Memory B cell (primary cell): ENCODE measurements at places on chromosomes 5 and 9.

DNA sequence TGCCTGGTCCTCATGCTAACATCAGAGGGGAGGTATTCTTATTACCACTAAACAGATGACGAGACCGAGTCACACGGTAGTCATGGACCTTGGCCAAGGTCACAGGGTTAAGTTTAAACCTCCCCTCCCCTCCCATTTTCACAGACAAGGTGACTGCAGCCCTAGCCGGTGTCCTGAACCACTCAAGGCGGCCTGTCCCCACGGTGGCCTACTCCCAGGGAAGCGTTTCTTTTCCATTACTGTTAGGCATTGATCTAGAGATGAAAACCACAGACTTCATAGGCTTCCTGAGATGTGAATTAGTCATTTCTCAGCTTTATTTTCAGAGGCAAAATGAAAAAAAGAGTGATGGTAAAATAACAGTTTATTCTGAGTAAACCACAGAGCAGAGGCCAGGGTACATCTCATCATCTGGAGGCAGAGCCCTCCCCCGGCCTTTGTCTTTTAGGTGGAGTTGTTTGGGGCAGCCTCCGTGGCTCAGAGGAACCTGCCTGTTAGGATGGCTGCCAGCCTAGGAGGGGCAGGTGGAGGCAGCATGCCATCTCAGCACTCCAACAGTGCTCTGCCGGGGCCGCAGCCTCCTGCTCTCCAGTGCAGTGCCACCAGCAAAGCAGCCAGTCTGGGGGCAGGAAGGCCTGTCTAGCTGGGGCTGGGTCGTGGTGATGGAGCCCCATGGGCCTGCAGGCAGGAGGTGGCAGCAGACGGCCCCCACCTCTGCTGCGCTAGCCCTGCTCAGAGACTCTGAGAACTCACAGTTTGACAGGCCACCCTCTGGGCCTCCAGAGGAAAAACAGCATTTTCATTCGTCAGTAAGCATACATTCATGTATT, 71.2 kb downstream of the RAPGEF1 start:
- H3K36me3 ChIP-seq, result peaks cover 13% of the 10 kb centered on the region
- no peaks in the 10 kb centered on the region for H3K27me3 ChIP-seq
- DNase-seq, result no peak
- peaks cover 79% of the 10 kb centered on the region for H3K4me1 ChIP-seq

DNA sequence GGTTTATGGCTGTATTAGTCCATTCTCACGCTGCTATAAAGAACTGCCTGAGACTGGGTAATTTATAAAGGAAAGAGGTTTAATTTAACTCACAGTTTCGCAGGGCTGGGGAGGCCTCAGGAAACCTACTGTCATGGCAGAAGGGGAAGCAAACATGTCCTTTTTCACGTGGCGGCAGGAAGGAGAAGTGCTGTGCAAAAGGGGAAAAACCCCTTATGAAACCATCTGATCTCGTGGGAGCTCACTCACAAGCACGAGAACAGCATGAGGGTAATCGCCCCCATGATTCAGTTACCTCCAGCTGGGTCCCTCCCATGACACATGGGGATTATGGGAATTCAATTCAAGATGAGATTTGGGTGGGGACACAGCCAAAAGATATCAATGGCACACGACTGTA, 13.9 kb downstream of the LRRC70 start:
- peak overlapping the region; percentile 73 for H3K27ac ChIP-seq
- DNase-seq, result no peak
- peaks cover 7% of the 10 kb centered on the region for H3K4me1 ChIP-seq
- H3K36me3 ChIP-seq, result peaks cover 39% of the 10 kb centered on the region
- no peak overlapping the region for H3K4me3 ChIP-seq

DNA sequence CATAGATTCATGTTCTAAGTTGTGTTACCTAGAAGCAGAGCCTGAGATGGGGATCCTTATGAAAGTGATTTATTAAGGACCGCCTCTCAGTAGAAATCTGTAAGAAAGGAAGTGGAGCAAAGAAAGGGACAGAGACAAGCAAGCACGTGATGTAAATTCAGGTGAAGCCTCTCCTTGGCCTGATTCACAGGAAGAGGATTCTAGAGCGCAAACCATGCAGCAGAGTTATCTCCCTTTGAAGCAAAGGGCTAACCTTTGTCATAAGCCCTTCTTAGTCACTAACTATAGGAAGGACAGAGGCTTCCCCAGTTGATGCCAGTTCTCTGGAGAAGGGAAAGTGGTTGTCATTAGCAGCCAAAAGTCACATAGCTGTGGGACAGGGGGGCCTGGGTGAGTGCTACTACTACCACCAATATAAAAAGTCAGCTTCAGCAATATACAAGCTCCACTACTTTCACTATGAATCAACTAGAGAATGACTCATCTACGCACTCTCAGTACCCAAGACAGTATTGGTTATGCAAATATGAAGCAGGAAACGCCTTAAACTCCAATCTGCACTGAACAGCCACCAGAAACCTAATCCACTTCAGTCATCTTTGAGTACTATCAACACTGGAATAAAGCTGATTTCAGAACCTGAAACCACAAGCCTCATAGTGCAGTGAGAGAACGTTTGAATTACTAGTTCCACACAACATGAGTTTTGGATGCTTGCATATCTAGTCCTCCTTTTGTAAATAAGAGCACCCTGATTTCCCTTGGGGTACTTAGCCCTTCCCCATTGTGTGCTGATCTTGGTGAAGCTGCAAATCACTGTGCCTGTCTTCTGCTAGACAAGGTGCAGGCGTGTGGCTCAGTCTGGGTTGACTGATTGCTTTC, 162.7 kb downstream of the ZNF608 start:
- peaks cover 20% of the 10 kb centered on the region for H3K4me1 ChIP-seq
- no peaks in the 10 kb centered on the region for H3K27me3 ChIP-seq
- peak overlapping the region; percentile 70 for H3K4me3 ChIP-seq

- H3K36me3 ChIP-seq, result no peaks in the 10 kb centered on the region
- H3K27ac ChIP-seq, result no peak overlapping the region
- no peaks in the 10 kb centered on the region for H3K27me3 ChIP-seq
- no peak for DNase-seq
Observed at GRCh38 chr9:5513966-5514616, 3.8 kb downstream of the PDCD1LG2 start.

DNA sequence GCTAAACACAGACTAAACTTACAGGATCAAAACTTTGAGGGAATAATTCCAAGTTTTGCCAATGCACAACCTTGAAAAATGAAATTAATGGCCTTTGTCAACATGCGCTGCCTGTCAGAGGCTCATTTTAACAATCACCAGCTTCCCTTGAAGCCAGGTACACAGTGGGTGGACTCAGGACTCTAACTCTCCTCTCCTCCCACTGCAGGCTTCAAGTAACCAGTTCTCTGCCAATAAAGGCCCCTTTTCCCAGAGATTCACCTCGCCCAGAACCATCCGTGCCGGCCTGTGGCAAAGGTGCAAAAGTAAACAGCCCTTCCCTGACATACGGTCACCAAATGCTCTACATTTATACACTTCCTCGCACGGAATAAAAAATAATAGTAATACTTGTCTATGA, 18.4 kb upstream of the FBP2 start:
- H3K27ac ChIP-seq, result no peak overlapping the region
- peaks cover 3% of the 10 kb centered on the region for H3K27me3 ChIP-seq
- H3K4me3 ChIP-seq, result no peak overlapping the region
- no peak for DNase-seq
- peaks cover 2% of the 10 kb centered on the region for H3K36me3 ChIP-seq

DNA sequence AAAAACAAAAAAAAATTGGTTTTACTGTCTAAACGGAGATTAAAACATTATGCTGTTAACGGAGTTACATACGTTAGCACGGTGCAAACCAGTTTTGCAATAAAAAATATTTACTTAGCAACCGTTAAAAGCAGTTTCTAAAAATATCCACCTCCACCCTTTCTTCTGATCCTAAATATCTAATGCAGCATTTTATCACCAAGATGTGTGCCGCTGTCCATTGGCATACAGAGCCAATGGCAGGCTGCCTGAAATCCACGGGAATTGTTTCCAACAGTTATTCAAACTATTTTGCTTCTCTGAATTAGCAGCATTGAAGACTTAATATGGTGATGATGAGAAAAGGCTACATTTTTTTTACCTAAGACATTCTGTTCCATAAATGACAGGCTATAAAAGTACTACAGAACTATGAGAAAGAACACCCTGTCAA, 61.6 kb downstream of the CSNK1A1 start:
- no peak overlapping the region for H3K4me3 ChIP-seq
- peaks cover 5% of the 10 kb centered on the region for H3K36me3 ChIP-seq
- H3K27ac ChIP-seq, result no peak overlapping the region
- no peak for DNase-seq
- H3K27me3 ChIP-seq, result no peaks in the 10 kb centered on the region
